ENCODE measurements at places on chromosomes 7 and 10. TPM values are rescaled to one million over a fixed set of nuclear protein-coding genes. Genes with fewer than 3 reads are reported as not detected.

GRCh38 chr10:34097682-34098081, 717.4 kb downstream of the PARD3 start:
- no peak for DNase-seq

EMX2 gene
- polyA plus RNA-seq, result 11.9 TPM

GTF2IRD1 gene
- polyA plus RNA-seq, result 48.0 TPM

DNA sequence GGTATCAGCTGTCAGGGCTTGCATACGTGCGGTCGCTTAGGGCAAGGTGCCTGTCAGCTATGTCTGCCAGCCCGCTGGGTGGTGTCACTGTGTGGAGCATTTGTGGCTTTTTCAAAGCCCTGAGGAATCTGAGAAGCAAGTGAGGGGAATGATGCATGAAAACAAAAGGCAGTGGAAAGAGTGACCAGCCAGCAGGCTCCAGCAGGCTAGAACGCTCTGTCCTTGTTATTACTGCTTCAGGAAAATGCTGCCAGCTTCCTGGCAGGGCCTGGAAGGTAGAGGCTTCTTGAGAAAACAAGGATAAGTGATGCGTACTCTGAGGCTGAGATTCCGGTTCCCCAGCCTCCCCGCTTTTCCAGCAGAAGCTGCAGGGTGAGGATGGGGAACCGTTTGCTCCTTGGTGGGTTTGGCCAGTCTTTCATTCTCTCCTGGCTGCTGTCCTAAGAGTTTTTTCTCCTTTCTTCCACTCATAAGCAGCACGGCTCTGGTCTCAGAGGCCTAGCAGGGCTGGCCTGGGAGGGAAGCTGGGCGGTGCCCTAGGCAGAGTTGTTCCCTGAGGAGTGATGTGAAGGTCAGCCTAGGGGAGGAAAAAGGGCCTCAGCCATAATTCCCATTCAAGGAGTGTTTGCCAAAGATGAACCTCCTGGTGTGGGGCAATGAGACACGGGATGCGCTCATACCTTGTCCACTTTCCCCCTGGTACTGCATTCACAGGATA, 42.8 kb upstream of the MKLN1 start:
- DNase-seq, result no peak

ASB10 gene
- polyA plus RNA-seq, result 6.2 TPM

TEX36 gene
- polyA plus RNA-seq, result not detected

EBLN1 gene
- polyA plus RNA-seq, result not detected

DNA sequence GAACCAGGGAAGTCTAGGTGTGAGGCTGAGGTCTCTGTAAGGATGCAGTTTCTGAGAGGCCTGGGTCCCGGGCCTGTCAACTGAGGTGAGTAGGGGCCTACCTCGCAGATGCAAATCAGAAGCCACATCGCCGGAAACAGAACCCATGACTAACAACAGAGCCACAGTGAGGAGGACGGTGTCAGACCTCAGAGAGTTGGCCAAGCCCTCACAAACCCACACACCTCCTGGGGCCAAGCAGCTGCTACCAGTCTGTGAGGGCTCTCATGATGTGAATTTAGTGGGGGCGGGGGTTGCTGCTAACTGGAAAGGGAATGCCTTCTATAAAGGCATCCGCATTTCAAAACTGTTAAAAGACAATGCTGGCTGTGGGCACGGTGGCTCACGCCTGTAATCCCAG, 103.0 kb downstream of the COBL start:
- DNase-seq, result no peak

DNA sequence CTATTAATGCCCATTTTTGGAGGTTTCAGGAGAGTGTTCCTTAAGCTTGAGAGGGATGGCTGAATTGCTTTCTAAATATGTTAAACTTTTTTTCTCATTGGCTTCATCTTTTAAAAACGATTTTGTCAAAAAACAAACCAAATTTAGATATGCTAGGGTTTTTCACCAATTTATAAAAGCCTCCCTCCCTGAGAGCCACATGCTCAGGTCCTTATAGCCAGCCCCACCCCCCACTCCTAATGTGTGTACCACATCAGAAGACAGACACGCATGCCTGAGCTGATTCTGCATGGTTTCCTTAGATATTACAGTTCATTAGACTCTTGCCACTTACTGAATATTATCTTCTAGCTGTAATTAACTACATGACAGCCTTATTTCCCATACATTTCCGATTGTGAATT, 2.0 kb downstream of the CUL1 start:
- DNase-seq, result no peak

DNA sequence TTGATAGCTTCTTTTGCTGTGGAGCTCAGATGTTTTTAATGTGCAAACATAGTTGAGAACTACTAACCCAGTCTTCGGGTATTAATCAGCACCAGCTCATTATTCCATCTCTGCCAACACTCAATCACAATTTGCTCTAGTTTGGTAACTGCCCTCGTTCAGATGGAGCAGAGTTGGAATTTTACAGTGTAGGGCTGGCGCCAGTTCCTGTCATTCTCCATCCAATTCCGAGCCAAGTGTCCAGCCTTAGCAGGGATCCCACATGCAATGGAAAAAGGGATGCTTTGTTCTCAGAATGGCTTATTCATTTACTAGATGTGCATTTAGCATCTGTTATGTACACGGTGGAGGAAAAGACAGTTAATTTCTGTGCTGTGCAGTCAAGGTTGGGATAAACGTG, 504.5 kb upstream of the GALNT17 start:
- no peak for DNase-seq

CYP3A5 gene
- polyA plus RNA-seq, result 0.71 TPM

- DNase-seq, result no peak
Measured at GRCh38 chr7:151379534-151380198, 30.2 kb downstream of the WDR86 start.

DNA sequence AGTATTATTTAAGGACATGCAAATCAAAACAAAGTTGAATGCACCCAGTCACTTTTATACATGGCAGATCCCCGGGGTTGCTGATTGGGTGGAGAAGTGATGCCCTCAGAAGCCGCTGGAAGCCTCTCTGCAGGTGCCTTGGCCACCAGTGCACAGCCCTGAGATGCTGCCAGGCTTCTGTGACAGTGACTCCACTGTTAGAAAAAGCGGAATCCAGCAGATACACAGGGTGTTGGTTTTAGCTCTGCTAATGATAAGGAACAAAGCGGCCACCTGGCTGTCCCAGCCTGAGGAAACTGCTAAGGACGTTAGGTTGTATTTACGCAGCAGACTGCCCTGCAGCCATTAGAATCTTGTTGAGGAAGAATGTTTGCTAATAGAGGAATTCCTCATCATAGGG, 47.5 kb downstream of the JAKMIP3 start:
- DNase-seq, result no peak

DNA sequence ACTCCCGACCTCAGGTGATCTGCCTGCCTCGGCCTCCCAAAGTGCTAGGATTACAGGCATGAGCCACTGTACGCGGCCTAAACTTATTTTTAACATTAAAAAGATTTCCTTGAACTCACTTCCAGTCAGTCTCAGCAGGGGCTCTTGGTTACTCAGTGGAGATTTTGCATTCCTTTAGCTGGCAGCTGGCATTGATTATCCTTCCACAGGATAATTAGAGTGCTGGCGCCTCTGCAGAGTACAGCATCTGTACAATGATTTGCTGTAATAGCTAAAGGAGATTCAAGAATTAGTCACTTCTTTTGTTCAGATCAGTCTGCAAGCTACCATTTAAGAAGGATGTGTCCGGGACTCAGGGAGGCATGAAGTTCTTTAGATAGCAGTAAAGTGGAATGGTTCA, 125.0 kb upstream of the NPY start:
- DNase-seq, result no peak

AGR2 gene
- 14.2 TPM for polyA plus RNA-seq

- DNase-seq, result no peak
Measured at GRCh38 chr10:13977861-13978532, 352.7 kb downstream of the FRMD4A start.

DNA sequence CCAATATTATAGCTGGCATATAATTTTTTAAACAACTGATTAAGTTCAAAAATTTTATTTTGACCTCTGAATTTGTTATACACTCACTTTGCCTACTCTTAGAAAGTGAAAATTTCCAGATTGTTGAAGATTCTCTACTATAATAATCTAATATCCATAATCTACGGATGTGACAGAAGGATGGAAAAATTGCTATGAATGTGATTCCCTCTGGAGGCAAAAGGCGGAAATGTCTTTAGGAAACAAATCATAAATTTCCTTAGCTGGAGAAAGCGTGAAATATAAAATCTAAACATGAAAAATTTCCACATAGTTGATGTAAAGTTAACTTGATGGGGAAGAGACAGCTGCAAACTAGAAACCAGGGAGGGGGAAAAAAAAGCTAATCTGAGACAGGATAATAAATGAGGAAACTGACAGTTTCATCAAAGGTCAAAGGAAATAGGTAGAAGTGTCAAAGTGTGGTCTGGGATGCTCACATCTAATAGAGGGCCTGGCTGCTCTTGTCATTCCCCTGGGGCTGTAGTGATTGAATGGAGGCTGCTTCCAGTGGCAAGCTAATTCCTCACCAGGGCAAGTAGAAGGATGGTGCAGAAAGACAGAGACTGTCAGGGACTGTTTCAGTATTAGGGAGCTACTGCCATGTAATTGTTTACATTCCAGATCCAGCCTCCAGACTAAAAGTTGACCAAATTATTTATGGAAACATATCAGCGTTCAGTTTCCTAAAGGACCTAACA, 264.5 kb downstream of the SDHAF3 start:
- no peak for DNase-seq

Data from forelimb muscle (tissue), 1 donor.